ENCODE measurements at places on chromosomes 4 and X. TPM values are rescaled to one million over a fixed set of nuclear protein-coding genes. Genes with fewer than 3 reads are reported as not detected.

DNA sequence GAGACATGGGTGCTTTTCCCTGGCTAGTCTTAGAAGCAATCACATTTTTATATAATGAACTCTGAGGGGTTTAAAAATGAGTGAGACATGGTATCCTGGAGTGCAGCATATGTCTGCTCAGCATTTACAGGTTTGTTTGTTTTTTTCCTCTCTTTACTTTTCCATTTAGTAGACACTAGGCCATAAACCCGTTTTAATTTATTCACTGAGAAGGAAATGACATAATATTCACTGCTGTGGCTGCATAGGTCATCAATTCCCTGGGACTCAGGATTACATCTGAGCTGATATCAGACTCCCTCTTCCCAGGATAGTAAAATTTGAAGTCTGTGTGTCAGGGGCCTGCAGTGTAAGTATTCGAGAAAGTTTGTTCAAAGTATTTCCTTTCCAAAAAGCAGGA, 178.9 kb upstream of the SPRY1 start:
- DNase-seq: no peak

- DNase-seq: no peak
These were observed 178.0 kb downstream of the DCLK2 start for GRCh38 chr4:150256225-150256620.

DNA sequence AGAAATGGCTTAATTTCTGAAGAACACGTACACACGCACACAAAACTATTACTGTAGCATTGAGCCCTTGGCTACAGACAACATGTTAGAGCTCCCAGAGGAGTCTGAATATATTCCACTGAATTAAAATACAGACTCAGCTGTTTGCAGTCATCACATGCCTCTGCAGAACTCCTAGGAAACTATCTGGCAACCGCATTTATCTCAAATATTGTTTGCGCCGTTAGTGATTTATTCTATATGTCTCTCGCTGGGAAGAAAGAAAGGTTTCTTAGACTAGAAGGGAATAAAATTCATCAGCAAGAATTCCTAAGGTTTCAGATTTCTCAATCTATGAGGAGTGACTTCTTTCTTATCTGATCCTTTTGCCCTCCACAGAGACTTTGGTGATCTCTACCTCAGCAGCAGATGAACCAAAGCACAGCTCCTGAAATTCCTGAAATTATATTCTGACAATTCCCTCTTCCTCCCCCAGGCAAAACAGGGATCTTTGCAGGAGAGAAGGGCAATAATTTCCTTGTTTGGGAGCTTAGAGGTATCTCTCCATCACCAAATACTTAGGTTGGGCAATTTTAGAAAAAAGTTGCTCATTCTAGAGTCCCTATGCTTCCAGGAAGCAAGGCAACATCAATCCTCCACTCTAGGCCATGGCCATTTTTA, 199.2 kb downstream of the APBB2 start:
- DNase-seq: no peak

DNA sequence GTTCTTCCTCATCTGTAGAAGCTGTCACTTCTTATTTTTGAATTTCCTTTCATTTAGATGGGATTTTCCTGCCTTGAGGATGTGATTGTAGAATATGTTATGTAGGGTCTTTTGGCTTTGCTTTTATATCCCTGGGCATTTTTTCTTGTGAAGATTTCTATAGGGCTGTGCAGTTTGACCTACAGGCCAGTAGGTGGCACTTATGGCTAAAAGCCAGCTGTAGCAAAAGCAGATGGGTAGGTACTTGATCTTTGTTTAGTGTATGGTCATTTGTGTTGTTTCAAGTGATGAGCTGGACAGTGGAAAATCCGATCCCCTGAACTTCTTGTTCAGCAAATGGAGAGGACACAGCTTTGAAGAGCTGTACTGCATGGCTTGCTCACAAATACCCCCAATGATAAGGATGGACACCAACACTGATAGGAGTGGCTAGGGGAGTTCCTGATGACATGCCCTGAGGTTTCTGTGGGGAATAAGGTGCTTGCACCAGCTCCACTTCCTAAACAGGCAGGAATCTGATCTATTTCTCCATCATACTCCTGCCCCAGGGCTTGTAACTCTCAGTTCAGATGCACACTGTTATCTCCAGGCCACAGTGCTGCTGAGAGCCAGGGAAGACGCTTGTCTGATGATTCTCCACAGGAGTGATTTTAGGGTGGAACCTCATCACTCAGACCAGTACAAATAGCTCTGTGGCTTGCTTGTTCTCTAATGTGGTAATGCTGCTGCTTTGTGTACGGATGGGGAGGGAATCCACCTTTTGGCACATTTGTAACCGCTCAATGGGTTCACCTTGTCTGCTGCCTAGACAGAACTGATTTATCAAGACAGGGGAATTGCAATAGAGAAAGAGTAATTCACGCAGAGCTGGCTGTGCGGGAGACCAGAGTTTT, 417.1 kb upstream of the MAGEB16 start:
- no peak for DNase-seq

Gene ENPP6
- 0.57 TPM for total RNA-seq

Gene USP17L24
- not detected for total RNA-seq
